C1 segment of cervical spinal cord (tissue), 14 donors: ENCODE measurements at places on chromosomes 6 and 20.

GRCh38 chr6:31576897-31577578 lies 1.7 kb downstream of the TNF start:
- no peak for DNase-seq

GRCh38 chr6:42509765-42510164 lies 54.1 kb upstream of the UBR2 start:
- DNase-seq = no peak

GRCh38 chr20:1534526-1534925 lies 23.0 kb downstream of the SIRPD start:
- DNase-seq = no peak

GRCh38 chr6:79586548-79586947 lies 44.6 kb upstream of the SH3BGRL2 start:
- DNase-seq = no peak

GRCh38 chr6:5967594-5967993 lies 39.1 kb downstream of the NRN1 start:
- DNase-seq = no peak

- no peak for DNase-seq
Observed at GRCh38 chr20:59992526-59993084, 34.4 kb downstream of the CDH26 start.

GRCh38 chr6:102798636-102799035 lies 1405.1 kb downstream of the GRIK2 start:
- no peak for DNase-seq

GRCh38 chr6:5778317-5778857 lies 228.3 kb downstream of the NRN1 start:
- DNase-seq = no peak

- no peak for DNase-seq
Observed at GRCh38 chr6:25446830-25447569, 167.8 kb downstream of the CARMIL1 start.

GRCh38 chr20:45752746-45753145 lies 30.6 kb downstream of the SPINT4 start:
- no peak for DNase-seq

- DNase-seq = no peak
Observed at GRCh38 chr6:20542927-20543602, 8.8 kb downstream of the CDKAL1 start.

DNA sequence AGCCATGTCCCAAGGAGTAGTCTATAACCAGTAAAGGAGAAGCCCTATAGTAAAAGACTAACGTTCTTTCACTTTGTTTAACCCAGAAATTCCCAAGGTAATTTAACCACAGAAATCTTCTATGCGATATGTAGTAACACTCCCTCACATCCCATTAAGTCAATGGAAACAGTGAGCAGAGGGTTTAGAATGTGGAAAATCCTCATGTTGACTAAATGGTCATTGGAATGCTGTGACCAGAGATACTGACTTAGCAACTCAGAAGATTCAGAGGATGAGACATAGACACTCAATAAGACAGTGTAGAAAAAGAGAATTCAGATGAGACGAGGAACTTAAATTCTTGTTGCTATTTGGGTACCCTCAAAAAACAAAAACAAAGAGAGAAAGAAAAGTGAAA lies 562.2 kb upstream of the NOX3 start:
- DNase-seq = no peak

GRCh38 chr6:52519618-52520017 lies 57.2 kb downstream of the TRAM2 start:
- DNase-seq = no peak

GRCh38 chr6:97726378-97726777 lies 443.4 kb upstream of the MMS22L start:
- no peak for DNase-seq

DNA sequence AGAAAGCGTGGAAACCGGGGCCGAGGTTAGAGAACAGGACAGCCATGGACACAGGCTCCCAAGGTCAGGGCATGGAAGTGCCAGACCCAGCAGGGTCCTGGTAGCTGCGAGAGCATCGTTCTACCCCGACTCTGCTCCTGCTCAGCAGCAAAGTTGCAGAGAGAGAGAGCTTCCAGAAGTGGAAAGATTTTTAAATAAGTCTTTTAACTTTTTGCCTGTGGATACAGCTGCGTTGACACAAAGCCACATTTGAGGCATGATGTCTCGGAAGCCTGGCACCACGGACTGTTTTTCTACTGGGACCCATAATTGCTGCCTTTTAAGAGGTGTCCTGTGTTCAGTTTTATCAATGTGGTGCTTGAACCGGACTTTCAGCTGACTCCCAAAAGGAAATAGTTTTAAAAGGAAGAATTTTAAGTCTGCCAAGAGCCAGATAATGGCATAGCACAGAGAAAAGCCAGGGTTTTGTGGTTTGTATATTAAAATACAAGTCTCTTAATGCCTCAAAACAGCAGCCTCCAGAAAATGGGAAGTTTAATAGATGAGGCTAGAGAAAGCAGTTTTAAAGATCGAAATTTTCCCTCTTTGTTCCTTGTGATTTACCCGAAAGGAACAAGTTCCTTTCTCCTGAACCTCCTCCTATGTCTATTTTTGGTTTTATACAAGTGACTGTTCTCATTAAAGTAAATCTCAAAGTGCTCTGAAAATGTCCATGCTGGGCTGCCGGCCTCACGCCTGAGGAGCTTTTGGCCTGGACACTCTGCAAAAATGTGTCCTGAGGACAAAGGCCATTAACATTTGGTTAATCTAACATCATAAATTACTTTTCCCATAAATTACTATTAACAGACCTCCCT lies 91.5 kb downstream of the RIN2 start:
- no peak for DNase-seq

GRCh38 chr6:137904822-137905617 lies 38.0 kb downstream of the TNFAIP3 start:
- no peak for DNase-seq

DNA sequence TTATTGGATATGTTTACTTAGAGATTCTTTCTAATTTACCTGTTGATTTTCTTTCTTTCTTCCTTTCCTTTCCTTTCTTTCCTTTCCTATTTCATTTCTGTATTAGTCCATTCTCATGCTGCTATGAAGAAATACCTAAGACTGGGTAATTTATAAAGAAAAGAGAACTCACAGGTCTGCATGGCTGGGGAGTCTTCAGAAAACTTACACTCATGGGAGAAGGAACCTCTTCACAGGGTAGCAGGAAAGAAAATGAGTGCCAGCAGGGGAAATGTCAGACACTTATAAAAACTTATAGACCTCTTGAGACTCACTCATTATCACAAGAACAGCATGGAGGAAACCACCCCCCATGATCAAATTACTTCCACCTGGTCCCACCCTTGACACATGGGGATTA lies 40.8 kb downstream of the HDAC2 start:
- DNase-seq = no peak

- no peak for DNase-seq
Observed at GRCh38 chr6:78966542-78966941, 99.2 kb downstream of the IRAK1BP1 start.

- DNase-seq = no peak
Observed at GRCh38 chr20:52410182-52410647, 218.6 kb upstream of the ZFP64 start.

DNA sequence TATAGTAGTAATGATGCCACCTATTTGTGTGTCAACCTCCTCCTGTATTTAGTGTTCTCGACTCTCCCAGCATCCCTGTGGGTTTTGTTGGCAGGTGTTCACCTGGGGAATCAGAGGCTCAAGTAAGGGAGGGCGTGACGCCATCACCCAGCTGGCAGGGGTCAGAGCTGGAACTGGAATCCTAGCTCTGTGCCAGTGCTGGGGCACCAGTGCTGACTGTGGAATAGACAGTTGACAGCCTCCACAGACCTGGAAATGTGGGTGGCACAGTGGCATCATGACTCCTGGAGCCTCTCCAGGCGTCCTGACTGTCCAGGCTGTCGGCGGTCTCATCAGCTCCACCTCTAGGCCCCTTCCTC lies 102.8 kb downstream of the SYCP2 start:
- no peak for DNase-seq

- no peak for DNase-seq
Observed at GRCh38 chr6:35454391-35455110, 2.4 kb downstream of the FANCE start.

GRCh38 chr20:24755411-24755922 lies 193.6 kb upstream of the CST7 start:
- no peak for DNase-seq

- no peak for DNase-seq
Observed at GRCh38 chr6:132817554-132818403, 3.4 kb downstream of the RPS12 start.

DNA sequence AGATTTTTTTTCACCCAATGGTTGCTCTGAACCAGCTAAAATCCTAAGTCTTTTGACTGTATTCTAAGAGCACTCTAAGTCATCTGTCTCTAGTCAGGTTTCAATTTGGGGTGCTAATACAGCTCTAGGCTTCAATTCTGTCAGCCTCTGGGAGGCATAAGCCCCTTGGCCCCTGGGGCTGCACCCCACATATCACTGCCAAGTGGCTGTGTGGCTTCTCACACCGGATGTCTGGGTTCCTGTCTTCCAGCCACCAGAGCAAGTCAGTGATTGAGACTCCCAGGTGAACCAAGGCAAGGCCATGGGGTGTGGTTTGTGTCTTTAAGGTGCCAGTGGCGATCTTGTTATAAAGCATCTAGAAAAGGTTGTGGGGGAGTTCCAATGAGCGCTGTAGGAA lies 136.5 kb downstream of the TMEM242 start:
- no peak for DNase-seq

- no peak for DNase-seq
Observed at GRCh38 chr6:18342223-18342622, 44.9 kb upstream of the RNF144B start.

DNA sequence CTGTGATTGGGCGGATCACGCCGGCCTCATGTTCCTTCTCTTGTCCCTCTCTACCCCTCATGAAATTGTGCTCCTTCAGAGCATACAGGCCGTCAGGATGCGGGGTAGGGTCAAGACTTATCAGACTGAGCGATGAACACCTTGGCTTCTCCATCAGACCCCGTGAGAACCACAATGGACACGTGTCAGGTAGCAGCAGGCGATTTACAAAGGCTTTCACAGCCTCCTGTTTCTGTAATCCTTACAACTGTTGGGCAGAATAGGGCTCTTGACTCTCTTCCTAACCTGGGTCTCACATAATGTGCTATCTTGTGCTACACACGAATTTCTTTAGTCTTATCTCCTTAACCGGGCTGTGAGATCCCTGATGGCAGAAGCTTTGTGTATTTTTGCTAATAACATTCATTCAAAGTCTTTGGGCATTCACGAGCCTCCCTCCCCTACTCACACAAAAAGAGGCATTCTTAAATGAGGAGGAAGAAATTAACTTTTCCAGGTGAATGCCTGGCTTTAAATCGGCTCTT lies 122.9 kb upstream of the SLC22A23 start:
- no peak for DNase-seq

DNA sequence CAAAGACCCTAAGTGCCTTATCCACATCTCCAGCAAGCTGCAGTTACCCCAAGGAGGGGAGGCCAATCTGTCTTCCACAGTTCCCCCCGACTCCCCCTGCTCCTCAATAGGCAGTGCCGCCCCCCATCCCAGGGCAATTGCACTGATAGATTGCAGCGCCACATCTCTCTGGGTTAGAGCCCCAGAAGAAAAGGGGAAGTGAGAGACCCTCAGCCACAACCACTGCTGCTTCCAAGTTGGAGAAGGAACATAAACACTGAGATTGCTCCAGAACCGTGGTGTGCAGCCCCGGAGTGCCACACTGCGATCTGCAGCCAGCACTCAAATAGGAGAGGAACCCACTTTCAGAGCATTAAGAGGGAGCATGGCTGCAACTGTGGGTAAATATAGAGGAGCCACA lies 101.5 kb downstream of the RWDD2A start:
- DNase-seq = no peak

DNA sequence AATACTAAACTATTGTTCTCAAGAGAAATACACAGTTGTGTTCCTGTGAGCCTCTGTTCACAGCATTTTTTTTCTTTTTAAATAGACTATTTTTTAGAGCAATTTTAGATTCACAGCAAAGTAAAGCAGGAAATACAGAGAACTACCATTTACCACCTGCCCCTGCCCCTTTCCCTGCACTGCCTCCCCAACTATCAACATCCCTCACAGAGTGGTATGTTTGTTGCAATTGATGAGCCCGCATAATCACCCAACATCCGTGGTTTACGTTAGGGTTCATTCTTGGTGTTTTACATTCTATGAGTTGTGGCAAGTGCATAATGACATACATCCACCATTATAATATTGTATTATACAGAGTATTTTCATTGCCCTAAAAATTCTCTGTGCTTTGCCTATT lies 71.6 kb upstream of the TNFAIP3 start:
- no peak for DNase-seq

DNA sequence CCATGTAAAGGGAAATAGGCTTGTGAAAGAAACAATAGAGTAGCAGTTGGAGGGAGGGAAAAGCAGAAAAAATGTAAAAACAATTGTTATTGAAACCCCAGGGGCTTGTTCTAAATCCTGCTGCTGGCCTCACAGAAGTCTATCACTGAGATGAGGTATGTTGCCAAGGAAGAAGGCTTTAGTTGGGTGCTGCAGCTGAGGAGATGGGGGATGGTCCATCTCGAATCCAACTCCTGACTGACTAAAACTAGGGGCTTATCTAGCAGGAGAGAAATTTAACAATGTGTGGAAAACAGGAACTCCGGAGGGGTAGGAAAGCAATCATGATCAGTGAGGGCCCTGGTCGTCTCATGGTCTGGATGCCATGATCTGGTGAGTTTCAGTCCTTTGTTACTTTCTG lies 225.0 kb upstream of the EXOC2 start:
- DNase-seq = no peak

DNA sequence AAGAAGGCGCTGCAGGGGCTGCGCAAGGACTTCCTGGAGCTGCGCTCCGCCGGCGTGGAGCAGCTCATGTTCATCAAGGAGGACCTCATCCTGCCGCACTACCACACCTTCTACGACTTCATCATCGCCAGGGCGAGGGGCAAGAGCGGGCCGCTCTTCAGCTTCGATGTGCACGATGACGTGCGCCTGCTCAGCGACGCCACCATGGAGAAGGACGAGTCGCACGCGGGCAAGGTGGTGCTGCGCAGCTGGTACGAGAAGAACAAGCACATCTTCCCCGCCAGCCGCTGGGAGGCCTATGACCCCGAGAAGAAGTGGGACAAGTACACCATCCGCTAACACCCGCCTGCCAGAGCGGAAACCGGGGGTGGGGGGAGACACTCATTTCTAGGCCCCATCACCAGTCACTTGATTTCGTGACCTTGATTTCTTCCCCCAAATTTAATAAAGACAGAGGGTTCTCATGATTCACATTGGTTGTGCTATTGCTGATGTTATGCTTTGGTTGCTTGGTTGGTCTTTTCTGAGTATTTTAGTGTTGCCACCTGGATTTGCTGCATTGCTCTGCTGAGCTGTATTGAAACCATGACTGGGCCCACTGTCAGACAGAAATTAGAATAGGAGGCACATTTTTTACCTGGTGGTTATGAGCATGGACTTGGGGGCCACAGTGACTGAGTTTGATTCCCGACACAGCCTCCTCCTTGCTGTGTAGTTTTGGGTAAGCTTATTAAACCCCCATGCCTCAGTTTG lies 1.5 kb downstream of the FAM50B start:
- DNase-seq = no peak

- no peak for DNase-seq
Observed at GRCh38 chr6:34562861-34563512, 6.9 kb upstream of the SPDEF start.
